ENCODE measurements at places on chromosomes 4 and X. TPM values are rescaled to one million over a fixed set of nuclear protein-coding genes. Genes with fewer than 3 reads are reported as not detected.

Gene PGAM4
- 0.26 TPM for polyA plus RNA-seq

Gene DUSP21
- polyA plus RNA-seq = not detected

Gene TIGD4
- polyA plus RNA-seq = 3.7 TPM

Gene GUCY1A1
- 13.8 TPM for polyA plus RNA-seq

Gene RAB28
- polyA plus RNA-seq = 14.3 TPM

Gene CASP6
- 21.3 TPM for polyA plus RNA-seq

Gene UGT2B11
- polyA plus RNA-seq = 0.16 TPM

Gene TSPAN7
- 132 TPM for polyA plus RNA-seq

GRCh38 chr4:125624951-125625350 is 310.2 kb downstream of the FAT4 start:
- no peak overlapping the region for H3K4me3 ChIP-seq
- no peaks in the 10 kb centered on the region for H3K36me3 ChIP-seq
- DNase-seq = no peak
- no peak overlapping the region for H3K27ac ChIP-seq
- no peaks in the 10 kb centered on the region for H3K27me3 ChIP-seq

GRCh38 chrX:48940404-48940955 is 16.9 kb downstream of the OTUD5 start:
- no peak overlapping the region for H3K27ac ChIP-seq
- DNase-seq = no peak
- H3K4me1 ChIP-seq = peaks cover 3% of the 10 kb centered on the region

GRCh38 chrX:13662355-13662791 is 9.4 kb downstream of the TCEANC start:
- no peaks in the 10 kb centered on the region for H3K4me1 ChIP-seq
- peak overlapping the region; percentile 10 for H3K4me3 ChIP-seq
- peak overlapping the region; percentile 80 for H3K27ac ChIP-seq
- peaks cover 25% of the 10 kb centered on the region for H3K27me3 ChIP-seq

GRCh38 chr4:71830497-71831190 is 46.8 kb upstream of the GC start:
- H3K27me3 ChIP-seq = no peaks in the 10 kb centered on the region
- H3K4me1 ChIP-seq = no peaks in the 10 kb centered on the region
- H3K4me3 ChIP-seq = no peak overlapping the region

- peak; percentile 29 for DNase-seq
- H3K4me1 ChIP-seq = no peaks in the 10 kb centered on the region
- no peak overlapping the region for H3K27ac ChIP-seq
- no peak overlapping the region for H3K4me3 ChIP-seq
Measured at GRCh38 chrX:46978341-46979291, 66.4 kb downstream of the JADE3 start.

DNA sequence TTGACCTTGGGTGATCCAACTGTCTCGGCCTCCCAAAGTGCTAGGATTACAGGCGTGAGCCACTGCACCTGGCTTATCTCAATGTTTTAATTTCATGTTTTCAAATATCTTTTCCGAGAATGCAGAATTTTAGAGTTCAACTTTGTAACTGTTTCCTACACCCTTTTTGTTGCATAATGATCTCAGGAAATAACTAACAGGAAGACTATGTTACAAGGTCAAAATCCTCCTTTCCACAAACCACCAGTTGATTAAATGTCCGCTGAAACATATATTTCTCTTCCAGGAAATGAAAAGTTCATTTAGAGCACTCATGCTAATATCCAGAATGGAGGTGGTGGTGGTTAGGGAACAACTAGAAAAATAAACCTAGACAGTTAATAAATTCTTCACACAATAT is 377.8 kb downstream of the PPP4R3C start:
- H3K4me3 ChIP-seq = no peak overlapping the region
- no peak overlapping the region for H3K27ac ChIP-seq
- no peaks in the 10 kb centered on the region for H3K4me1 ChIP-seq
- no peaks in the 10 kb centered on the region for H3K36me3 ChIP-seq
- DNase-seq = no peak

- H3K4me1 ChIP-seq = peaks cover 11% of the 10 kb centered on the region
- peaks cover 83% of the 10 kb centered on the region for H3K27me3 ChIP-seq
- DNase-seq = no peak
- H3K36me3 ChIP-seq = no peaks in the 10 kb centered on the region
Measured at GRCh38 chr4:190016369-190017289, 10.4 kb downstream of the FRG2 start.

- H3K27ac ChIP-seq = no peak overlapping the region
- DNase-seq = no peak
- H3K36me3 ChIP-seq = no peaks in the 10 kb centered on the region
- peaks cover 2% of the 10 kb centered on the region for H3K4me1 ChIP-seq
- no peak overlapping the region for H3K4me3 ChIP-seq
Measured at GRCh38 chr4:121373841-121374240, 7.0 kb downstream of the QRFPR start.

DNA sequence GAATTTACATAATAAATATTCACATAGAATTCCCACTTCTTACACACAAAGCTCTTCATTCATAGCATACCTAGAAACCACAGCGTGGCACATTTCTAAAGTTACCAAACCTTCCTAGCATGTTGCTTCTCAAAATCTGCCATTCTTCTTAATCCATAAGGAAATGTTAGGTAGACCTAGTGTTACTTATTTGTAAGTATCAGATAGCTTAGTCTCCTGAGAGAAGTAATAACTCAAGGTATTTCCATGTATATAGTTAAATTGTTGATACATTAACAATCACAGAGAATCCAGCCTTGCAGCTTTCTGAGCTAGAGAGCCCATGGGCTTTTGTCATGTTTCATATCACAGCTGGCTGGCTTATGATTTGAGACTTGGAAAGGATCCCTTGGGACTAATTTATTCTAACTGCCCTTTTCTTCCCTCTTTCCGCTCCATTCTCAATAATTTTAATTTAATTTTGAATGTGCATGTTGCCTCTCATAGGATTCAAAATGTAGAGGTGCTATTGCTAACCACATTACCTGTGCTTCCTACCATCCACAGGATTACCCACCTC is 17.6 kb downstream of the SH3RF1 start:
- DNase-seq = no peak
- no peak overlapping the region for H3K27ac ChIP-seq
- no peaks in the 10 kb centered on the region for H3K27me3 ChIP-seq
- H3K4me1 ChIP-seq = peaks cover 10% of the 10 kb centered on the region

GRCh38 chr4:173526027-173526482 is 4.0 kb downstream of the HAND2 start:
- DNase-seq = no peak
- H3K36me3 ChIP-seq = no peaks in the 10 kb centered on the region
- no peak overlapping the region for H3K27ac ChIP-seq
- peaks cover 45% of the 10 kb centered on the region for H3K4me1 ChIP-seq

DNA sequence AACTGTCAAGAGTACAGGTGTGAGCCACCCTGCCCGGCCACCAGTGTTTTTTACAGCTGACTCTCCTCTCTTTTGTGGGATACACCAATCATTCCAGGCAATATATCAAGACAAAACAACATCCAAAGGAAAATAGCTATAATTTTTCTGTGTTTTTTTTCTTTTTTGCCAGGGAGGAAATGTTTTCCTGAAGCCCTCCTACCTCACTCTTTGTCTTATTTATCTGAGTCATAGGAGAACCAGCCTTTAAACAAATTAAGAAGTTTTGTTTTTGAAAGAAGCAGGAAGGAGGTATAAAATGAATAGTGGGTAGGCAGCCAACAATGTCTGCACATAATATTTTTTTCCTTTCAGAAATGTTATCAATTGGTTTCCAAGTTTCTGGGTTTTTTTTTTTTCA is 493.9 kb downstream of the CCSER1 start:
- no peaks in the 10 kb centered on the region for H3K4me1 ChIP-seq
- no peak overlapping the region for H3K27ac ChIP-seq
- DNase-seq = peak; percentile 20

- peaks cover 4% of the 10 kb centered on the region for H3K36me3 ChIP-seq
- H3K4me3 ChIP-seq = no peak overlapping the region
- H3K27me3 ChIP-seq = peaks cover 2% of the 10 kb centered on the region
- no peak for DNase-seq
Measured at GRCh38 chrX:101507372-101507771, 22.1 kb downstream of the ARMCX4 start.

DNA sequence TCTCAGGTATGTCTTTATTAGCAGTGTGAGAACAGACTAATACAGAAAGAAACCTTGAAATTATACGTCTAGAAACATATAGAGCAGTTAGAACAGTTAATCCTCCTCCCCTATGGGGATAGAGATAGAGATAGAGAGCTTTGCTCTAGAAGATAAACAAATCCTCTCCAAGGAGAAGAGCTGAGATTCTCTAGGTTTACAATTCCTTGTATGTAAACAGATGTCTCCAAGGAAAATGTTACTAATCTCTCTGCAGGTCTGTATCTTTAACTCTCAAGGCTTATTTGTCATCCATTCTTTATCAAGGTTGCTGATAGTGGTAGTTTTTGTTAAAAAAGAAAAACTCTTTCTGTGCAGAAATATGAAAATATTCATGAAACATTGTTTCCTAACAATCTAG is 282.1 kb upstream of the GIMD1 start:
- no peaks in the 10 kb centered on the region for H3K36me3 ChIP-seq
- H3K4me1 ChIP-seq = no peaks in the 10 kb centered on the region
- H3K4me3 ChIP-seq = no peak overlapping the region
- no peak for DNase-seq

GRCh38 chrX:40391662-40392061 is 189.1 kb upstream of the ATP6AP2 start:
- no peaks in the 10 kb centered on the region for H3K36me3 ChIP-seq
- H3K4me1 ChIP-seq = no peaks in the 10 kb centered on the region
- no peak for DNase-seq
- peaks cover 13% of the 10 kb centered on the region for H3K27me3 ChIP-seq
- H3K4me3 ChIP-seq = no peak overlapping the region

- DNase-seq = no peak
- no peak overlapping the region for H3K27ac ChIP-seq
- H3K36me3 ChIP-seq = no peaks in the 10 kb centered on the region
- no peak overlapping the region for H3K4me3 ChIP-seq
- H3K4me1 ChIP-seq = no peaks in the 10 kb centered on the region
- H3K27me3 ChIP-seq = no peaks in the 10 kb centered on the region
Measured at GRCh38 chr4:124265701-124266100, 446.8 kb downstream of the ANKRD50 start.

GRCh38 chrX:3177851-3178250 is 136.6 kb downstream of the ARSF start:
- DNase-seq = no peak
- H3K4me1 ChIP-seq = no peaks in the 10 kb centered on the region
- no peak overlapping the region for H3K4me3 ChIP-seq
- H3K27ac ChIP-seq = no peak overlapping the region

DNA sequence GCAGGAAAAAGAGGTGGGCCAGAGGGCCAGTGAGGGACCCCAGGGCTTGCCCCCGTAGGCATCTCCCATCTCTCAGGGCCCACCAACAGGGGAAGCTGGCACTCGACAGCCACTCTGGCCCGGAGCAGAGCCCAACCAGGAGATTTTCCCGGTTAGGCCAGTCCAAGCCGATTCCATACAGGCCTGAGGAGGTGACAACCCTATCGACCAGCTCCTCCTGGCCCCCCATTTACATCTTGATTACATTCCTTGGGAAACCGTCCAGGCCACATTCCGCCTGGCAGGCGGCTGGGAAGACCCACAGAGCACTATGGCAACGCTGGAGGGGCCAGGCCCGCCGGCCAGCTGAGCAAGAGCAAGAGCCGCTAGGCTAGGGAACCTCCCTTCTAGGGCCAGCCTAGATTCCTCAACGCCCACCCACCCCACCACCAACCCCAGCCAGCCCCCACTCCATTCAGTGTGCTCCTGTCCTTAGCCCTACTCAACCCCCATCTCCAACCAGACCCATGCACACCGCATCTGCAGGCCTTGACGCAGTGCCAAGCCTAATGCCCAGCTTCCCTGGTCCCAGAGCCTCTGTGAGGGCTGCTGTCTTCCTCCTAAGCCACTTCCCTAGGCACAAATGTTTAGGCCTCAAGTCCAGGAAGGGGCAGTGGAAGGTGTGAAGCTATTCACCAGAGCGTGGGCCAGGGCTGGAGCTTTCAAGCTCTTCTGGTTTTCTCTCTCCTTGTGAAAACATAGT is 161.2 kb downstream of the EFNB1 start:
- no peak overlapping the region for H3K4me3 ChIP-seq
- peaks cover 25% of the 10 kb centered on the region for H3K4me1 ChIP-seq
- peak; percentile 80 for DNase-seq
- H3K36me3 ChIP-seq = no peaks in the 10 kb centered on the region
- H3K27ac ChIP-seq = peak overlapping the region; percentile 29

- H3K4me3 ChIP-seq = no peak overlapping the region
- no peak for DNase-seq
- H3K27me3 ChIP-seq = peaks cover 26% of the 10 kb centered on the region
- H3K27ac ChIP-seq = no peak overlapping the region
- H3K4me1 ChIP-seq = peaks cover 27% of the 10 kb centered on the region
Measured at GRCh38 chrX:68650491-68650890, 3.0 kb downstream of the STARD8 start.

DNA sequence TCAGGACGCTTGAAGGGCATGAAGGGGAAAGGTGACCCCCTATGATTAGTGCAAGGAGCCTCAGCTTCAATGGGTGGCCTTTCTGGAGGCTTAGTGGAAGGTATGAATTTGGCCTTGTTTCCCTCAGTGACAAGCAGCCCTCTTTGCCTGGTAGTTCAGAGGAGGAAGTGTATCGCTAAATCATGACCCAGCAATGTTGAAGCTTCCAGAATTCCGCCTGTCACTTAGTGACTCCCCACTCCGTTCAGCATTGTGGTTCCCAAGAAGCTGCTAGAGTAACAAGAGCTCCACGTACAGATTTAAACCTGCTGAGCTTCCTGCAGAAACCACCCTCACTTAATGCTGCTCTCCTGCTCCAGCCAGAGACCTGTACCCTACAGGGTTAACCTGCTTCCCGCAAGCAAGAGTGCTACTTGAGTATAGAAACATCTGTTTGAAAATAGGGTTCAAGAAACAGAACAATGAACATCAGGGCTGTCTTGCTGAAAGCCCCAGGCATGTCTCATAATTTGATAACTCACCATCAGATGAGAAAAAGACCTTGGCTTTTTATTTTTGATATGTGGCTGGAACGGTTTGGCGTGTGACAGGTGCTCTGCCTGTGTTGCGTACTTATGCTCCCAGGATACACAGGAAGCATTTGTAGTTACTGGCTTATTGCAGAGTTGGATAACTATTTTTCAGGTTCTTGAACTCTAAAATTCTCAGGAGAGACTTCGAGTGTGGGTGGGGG is 105.2 kb downstream of the UCHL1 start:
- H3K36me3 ChIP-seq = peaks cover 3% of the 10 kb centered on the region
- peak overlapping the region; percentile 75 for H3K4me3 ChIP-seq
- H3K27me3 ChIP-seq = peaks cover 7% of the 10 kb centered on the region
- peaks cover 41% of the 10 kb centered on the region for H3K4me1 ChIP-seq
